AG10803 (cell line): ENCODE measurements at places on chromosomes 6 and 20.

- no peak for DNase-seq
Measured at GRCh38 chr20:48431653-48432493, 395.9 kb downstream of the PREX1 start.

- DNase-seq, result peak; percentile 64
Measured at GRCh38 chr6:36657942-36658544, 20.5 kb upstream of the CDKN1A start.

DNA sequence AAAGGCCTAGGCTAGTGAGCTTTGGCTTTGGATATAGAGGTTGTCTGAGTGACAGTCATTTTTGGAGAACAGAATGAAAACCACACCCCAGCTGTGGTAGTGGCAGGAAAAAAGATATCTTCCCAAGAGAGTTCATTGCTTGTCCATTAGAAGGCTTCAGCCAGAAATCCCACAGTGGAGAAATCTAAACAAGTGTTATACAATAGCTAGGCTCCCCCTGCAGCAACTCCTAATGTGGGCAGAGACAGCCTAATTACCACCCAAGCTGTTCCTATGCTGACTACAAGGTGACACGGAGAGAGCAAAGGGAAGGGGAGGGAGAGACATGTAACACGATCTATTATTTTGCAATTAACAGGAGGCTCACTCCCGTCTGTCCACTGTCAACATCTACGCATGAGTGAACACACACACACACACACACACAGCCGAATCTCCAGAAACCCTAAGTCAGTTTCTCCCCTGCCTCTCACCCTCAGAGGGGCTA, 147.5 kb upstream of the TCF21 start:
- DNase-seq, result peak; percentile 58

DNA sequence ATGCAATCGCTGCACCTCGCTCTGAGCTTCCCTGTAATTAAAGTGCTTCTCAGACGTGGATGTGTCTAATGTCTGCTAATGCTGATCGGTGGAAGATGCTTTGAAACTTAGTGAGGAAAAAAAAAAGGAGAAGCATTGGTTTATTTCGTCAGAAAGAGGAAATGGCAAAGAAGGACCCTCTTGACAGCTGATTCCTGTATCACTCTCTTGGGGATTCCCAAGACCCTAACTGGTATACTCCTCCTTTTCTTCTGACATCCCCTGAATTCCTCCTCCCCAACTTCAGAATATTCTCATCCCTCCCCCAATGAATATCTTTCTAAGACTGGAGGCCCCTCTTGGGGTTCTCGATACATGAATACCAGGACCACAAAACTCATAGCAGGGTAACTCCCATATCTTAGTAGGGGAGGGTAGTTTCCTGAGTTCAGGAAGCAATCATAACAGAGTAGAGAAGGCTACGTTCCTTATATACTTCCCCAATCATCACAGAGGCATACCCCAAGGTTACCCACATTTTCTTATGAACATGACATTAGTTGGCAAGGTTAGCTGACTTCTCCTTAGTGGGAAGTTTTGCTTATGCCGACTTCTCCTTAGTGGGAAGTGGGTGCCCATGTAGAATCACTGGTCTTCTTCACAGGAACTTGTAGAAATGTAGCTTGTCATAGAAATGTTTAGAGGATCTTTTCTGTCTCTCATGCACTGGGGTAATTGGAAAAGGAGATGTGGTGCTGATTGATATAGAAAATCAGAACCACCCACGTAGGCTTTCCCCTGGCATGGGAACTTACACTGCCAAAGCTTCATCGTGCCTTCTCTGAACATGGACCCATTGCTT, 63.8 kb upstream of the ATXN1 start:
- no peak for DNase-seq

DNA sequence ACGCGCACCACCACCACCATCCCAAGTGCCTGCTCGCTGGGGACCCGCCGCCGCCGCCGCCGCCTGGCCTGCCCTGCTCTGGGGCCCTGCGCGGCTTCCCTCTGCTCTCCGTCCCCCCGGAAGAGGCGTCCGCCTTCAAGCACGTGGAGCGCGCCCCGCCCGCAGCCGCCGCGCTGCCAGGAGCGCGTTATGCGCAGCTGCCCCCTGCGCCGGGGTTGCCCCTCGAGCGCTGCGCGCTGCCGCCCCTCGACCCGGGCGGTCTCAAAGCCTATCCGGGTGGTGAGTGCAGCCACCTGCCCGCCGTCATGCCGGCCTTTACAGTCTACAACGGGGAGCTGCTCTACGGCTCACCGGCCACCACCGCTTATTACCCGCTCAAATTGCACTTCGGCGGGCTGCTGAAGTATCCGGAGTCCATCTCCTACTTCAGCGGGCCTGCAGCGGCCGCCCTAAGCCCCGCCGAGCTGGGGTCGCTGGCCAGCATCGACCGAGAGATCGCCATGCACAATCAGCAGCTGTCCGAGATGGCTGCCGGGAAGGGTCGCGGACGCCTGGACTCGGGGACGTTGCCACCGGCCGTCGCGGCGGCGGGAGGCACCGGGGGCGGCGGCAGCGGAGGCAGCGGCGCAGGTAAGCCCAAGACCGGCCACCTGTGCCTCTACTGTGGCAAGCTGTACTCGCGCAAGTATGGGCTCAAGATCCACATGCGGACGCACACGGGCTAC, 7.2 kb downstream of the PRDM13 start:
- no peak for DNase-seq

GRCh38 chr20:33810259-33810658, 889 bp upstream of the CHMP4B start:
- DNase-seq, result no peak

DNA sequence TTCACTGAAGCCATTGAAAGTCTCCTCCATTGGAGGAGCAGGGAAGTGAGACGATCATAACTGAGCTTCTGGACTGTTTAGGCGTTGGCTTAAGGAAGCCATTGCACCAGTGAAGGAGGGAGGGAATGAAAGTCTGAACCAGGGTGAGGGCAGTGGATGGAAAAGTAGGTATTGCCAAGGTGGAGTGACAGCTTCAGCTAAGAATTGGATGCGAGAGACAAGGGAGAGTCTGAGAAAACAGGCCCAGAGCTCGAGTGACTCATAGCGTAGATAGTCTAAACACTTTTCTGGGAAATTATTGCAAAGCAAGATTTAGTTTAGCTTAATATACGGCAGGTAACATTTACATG, 4.5 kb downstream of the DSP start:
- no peak for DNase-seq

- no peak for DNase-seq
Measured at GRCh38 chr6:149483334-149483725, 1.5 kb downstream of the ZC3H12D start.

DNA sequence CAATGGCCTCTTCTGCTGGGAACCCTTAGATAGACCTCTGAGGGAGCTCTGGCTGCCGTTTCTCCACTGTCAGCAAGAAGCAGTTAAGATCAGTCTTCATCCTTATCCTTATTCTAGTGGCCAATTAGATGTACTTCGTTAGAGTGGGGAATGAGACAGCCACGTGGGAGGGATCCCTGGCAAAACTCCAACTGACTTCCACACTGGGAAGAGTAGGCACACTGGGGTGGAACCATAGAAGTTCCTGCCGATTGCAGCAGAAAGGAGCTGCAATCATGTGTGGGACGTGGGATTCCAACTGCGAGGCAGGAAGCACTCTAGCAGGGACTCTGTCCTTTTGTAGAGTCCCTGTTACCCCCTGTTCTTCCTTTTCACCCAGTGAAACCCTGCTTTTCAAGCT, 226.3 kb upstream of the RGS17 start:
- DNase-seq, result no peak

GRCh38 chr6:153568628-153569027, 437.5 kb upstream of the RGS17 start:
- DNase-seq, result peak; percentile 37

GRCh38 chr6:79076160-79076559, 1.9 kb downstream of the PHIP start:
- peak; percentile 20 for DNase-seq

GRCh38 chr6:37547564-37548061, 47.9 kb upstream of the CCDC167 start:
- DNase-seq, result peak; percentile 52

DNA sequence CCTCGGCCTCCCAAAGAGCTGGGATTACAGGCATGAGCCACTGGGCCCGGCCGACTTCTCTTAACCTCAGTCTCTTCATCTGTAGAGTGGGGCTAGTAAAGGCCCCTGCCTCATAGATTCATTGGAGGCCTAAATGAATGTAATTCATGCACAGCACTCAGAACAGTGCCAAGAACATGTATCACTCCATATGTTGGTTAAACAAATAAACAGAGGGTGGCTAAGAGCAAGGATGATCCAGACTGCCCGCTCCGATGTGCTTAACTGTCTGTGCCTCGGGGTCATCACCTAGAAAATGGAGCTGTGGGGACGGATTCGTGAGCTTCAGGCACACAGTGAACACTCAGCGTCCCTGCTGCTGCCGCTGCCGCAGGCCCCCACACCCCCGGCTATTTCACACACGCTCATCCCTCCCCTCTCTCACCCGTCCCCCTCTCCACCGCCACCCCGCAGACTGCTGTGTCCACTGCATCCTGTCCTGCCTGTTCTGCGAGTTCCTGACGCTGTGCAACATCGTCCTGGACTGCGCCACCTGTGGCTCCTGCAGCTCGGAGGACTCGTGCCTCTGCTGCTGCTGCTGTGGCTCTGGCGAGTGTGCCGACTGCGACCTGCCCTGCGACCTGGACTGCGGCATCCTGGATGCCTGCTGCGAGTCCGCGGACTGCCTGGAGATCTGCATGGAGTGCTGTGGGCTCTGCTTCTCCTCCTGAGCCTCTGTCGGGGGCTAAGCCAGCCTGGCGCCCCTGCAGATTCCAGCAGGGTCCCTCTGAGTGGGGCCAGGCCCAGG, 14.8 kb downstream of the MDFI start:
- no peak for DNase-seq

DNA sequence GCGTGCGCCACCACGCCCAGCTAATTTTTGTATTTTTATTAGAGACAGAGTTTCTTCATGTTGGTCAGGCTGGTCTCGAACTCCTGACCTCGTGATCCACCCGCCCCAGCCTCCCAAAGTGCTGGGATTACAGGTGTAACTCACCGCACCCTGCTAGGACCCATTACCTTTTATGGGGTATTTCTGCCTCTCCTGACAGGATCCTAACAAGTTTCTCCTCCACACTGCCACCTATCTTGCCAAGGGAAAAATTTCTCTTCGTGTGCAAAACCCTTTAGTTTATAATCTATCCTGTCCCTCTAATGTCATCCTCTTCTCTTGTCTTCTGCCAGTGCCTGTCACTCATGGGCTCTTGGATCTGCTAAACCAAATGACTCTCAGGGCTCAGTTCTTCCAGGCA, 1.9 kb downstream of the STMND1 start:
- DNase-seq, result no peak

DNA sequence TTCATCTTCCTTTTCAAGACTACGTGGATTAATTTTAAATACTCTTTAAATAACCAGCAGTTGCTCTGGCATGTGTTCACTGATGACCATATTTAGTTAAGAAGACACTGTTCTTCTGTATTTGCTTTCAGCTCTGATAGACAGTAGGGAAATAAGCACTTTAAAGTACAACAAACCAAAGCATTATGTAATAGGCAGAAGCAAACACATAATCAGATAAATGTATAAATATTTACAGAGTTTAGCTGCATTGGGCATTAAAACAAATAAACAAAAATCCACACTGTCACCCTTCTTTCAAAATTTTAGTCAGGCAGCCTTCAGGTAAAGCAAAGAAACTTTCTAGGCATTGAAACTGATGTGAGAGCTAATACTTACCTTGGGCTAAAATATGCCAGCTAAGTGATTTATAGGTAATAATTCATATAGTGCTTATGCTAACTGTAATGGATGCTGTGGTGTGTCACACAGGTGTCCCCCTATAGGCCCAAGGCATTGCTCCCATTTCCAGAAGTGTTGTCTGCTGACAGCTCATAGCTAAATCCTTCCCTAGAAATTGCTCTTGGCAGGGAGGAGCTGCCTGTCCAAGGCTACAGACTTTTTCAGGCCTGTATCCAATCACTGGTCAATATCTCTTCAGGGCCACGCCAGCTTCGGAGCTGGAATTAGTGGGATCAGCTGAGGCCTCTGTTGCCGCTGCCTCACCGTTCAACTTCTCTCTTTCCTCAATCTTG, 111.5 kb upstream of the CITED2 start:
- DNase-seq, result no peak

DNA sequence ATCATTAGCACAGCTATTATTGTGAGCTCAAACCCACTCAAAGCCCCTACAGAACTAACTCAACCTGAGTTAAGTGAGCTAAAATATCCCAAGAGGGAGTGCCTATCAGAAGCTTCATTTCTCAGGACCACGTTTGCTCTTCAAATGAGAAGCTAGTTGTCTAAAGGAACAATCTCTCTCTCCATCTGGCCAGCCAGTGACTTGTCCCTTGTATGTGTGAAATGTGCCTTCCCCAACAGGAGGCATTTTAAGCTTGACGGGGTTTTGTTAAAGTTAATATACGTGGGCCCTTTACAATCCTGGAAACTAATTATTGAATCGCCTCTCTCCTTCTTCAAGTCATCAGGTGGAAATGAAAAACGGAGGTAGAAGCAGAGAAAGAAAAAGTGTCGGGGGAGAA, 62.0 kb downstream of the TRERF1 start:
- DNase-seq, result no peak

GRCh38 chr6:71049198-71049770, 92.4 kb upstream of the B3GAT2 start:
- no peak for DNase-seq

DNA sequence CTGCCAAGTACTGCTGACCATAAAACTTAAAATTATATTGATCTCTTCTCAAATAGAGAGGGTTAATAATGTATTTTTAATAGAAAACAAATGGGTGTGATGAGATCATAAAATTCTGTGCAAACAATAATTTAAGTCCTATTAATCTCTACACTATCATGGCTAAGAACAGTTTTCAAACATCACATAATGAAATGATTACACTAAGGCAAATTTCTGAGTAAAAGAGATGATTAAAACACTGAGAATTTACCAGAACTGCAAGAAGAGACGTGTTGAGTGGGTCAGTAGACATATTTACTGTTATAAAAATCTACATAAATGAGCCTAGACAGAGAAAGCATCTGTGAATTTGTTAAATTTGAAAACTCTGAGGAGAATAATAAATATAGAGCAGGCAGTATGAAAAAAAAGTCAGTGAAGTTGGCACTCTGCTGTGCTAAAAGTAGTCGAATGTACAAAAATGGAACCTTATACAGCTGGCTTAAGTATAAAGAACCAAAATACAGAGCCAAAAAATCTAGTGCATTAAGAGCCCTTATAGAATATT, 302.6 kb upstream of the MANEA start:
- no peak for DNase-seq

GRCh38 chr20:4272225-4272624, 256.9 kb upstream of the RNF24 start:
- DNase-seq, result peak; percentile 38

DNA sequence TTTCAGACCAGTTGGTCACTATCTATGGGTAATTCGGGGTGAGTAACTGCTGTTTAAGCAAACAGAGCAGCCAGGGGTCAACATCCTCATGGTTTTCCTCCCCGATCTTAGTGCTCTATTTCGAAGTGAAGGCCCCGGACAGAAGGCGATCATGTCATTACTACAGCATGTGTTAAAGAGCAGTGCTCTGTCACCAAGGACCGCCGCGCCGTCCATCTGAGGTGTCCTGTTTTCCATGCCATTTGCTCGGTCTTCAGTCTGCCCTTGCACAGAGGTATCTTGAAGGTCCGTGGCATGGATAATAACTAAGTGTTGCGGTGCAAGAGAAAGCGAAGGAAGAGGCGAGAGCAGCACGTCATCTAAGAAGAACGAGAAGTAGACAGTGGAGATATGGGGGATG, 25.1 kb downstream of the PPP1R3G start:
- no peak for DNase-seq
